ENCODE measurements at places on chromosomes 12 and 14.

DNA sequence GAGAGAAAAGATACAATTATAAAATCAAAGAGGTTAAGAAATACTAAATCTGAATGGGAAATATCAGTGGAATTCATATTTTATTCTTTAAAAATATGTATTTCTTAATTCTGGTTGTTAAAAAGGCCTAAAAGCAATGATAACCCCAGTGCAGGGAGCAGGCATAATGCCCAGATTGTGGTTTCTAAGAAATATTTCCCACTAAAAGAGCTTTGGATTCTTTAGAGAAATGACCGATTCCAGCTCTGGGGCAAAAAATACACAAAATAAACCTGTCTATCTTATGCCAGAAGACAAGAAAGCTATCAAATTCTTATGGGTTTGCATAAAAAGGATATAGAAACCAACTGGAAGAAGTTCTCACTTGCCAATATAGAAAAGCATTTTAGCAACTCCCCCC, 71.6 kb downstream of the PDE6H start:
- H3K36me3 ChIP-seq: no peaks in the 10 kb centered on the region
- no peak overlapping the region for H3K4me3 ChIP-seq
- no peak overlapping the region for H3K27ac ChIP-seq
- no peak for DNase-seq
- H3K27me3 ChIP-seq: peaks cover 7% of the 10 kb centered on the region

DNA sequence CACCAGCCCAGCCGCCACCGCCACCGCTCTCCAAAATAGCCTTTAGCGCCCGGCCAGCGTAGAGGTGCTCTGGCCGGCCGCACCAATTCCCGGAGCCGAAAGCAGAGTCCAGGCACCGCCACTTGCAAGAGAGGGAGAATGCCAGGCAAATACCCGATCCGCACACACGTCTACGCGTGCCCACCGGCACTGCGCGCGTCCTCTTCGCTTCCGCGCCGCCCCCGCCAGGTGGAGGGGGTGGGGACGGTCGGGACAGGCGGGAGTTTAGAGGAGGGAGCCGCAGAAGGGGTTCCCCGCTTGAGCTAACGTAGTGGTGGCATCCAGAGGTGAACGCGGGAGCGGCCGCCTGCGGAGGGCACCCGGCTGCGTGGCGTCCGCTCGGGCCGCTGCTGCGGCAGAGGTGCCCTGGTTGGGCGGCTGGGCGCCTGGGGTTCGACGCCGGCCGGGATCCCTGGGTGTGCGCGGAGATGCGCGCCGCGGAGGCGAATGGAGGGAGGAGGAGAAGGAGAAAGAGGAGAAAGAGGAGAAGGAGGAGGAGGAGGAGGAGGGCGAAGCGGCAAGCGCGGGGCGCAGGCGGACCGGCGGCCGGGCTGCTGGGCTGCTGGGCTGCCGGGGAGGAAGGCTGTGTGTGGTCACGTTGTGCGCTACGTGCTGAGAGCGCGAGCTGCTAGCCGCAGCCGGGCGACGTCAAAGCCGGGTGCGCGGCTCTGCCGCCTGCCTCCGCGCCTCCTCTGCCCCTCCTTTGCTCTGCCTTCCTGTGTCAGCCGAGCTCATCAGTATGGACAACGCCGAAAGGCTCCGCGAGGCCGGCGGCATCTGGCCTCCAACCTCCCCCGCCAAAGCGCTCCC, at the start of gene MDGA2:
Gene MDGA2, minus strand, starts transcription at position 140 of the 849 bp plus-strand sequence.
- peaks cover 33% of the 10 kb centered on the region for H3K27me3 ChIP-seq
- peaks cover 2% of the 10 kb centered on the region for H3K4me1 ChIP-seq
- DNase-seq: no peak
- H3K36me3 ChIP-seq: no peaks in the 10 kb centered on the region
- H3K4me3 ChIP-seq: no peak within 1 kb of the TSS

- H3K4me1 ChIP-seq: peaks cover 5% of the 10 kb centered on the region
- no peak overlapping the region for H3K4me3 ChIP-seq
- no peaks in the 10 kb centered on the region for H3K27me3 ChIP-seq
- H3K36me3 ChIP-seq: peaks cover 90% of the 10 kb centered on the region
- H3K27ac ChIP-seq: no peak overlapping the region
Observed at GRCh38 chr12:121441555-121441954, 41.6 kb downstream of the RNF34 start.

GRCh38 chr12:66206141-66206540, 17.1 kb downstream of the IRAK3 start:
- H3K27ac ChIP-seq: no peak overlapping the region
- H3K4me3 ChIP-seq: no peak overlapping the region
- no peak for DNase-seq
- peaks cover 9% of the 10 kb centered on the region for H3K27me3 ChIP-seq

GRCh38 chr14:97490521-97491070, 693.4 kb downstream of the VRK1 start:
- no peaks in the 10 kb centered on the region for H3K36me3 ChIP-seq
- H3K27me3 ChIP-seq: no peaks in the 10 kb centered on the region
- no peak overlapping the region for H3K27ac ChIP-seq
- no peak overlapping the region for H3K4me3 ChIP-seq

DNA sequence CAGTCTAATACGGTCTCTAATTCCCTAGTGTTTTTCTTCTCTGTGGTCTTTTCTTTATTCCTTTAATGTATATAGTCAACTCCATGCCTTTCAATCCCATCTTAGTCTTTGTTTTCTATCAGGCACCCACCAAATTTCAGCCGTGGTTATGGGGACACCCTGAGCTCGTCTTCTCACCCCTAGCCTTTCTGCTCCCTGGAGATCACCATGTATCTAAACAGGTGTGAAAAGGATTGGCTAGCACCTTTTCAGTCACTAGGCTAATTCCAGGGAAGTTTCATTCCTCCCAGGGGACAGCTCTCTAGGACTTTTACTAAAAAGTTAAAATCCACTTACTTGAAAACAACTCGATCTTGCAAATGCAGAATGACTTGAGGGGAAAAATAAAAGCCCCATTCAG, 291.3 kb downstream of the ETNK1 start:
- H3K4me1 ChIP-seq: no peaks in the 10 kb centered on the region
- no peaks in the 10 kb centered on the region for H3K36me3 ChIP-seq
- H3K27me3 ChIP-seq: peaks cover 4% of the 10 kb centered on the region
- H3K27ac ChIP-seq: no peak overlapping the region
- no peak overlapping the region for H3K4me3 ChIP-seq
- no peak for DNase-seq

DNA sequence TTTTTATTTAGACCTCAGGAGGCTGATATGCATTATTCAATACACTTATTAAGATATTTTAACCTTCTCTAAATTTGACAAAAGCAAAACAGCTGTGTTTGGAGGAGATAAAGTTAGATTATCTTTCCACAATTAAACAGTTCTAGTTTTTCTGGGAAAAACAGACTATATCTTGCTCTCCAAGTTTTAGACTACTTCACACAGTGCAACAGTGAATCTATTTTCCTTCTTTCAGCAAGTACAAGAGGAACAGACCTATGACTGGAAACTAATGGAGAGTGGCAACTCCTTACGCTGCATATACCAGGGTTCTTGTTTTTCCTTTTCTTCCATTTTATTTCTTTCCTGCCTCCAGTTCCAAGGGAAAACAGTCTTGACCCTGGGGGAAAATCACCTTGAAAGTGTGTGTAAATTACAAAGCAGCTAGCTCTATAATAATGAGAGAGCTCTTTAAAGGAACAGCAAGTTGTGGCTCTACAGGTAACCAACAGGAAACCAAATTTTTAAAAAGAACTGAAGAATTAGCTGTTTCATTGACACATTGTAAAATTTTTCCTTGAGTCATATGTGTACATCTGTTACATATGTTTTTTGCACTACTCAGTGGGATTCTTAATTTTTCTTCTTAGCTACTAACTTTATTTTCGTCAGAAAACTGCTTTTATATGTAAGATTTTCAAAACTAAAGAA, 27.4 kb downstream of the DNM1L start:
- no peaks in the 10 kb centered on the region for H3K4me1 ChIP-seq
- no peak for DNase-seq
- H3K4me3 ChIP-seq: no peak overlapping the region
- H3K27me3 ChIP-seq: no peaks in the 10 kb centered on the region
- H3K36me3 ChIP-seq: peaks cover 50% of the 10 kb centered on the region
- H3K27ac ChIP-seq: no peak overlapping the region

DNA sequence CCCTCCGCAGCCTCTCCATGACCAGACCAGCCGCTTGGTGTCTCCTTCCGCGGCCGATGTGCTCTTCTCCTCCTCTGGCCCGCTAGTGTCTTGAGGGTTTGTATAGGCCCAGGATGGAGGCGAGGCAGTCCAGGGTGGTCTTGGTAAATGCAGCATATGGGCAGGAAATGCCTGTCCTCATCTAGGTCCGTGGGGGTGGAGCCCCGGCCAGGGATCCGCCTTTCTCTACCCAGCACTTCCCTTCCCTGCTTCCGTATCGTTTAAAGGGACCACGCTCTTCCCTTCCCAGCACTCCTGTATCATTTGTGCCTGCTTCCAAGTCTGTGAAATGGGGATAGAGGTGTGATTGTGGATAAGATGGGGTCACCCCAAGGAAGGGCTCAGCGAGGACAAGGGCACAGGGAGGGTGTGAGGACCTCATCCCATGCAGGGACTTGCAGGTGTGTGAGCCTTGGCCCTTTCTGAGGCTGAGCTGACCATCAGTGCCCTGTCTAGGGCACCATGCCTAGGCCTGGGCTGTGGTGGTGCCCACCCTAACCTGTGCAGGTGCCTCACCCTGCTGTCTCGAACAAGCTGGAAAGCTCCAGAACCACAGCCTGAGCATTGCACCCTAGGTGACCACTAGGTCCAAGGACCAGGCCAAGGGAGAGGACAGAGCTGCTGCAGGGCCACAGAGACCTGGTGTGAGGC, 326.8 kb upstream of the RTL1 start:
- no peak for DNase-seq
- peaks cover 2% of the 10 kb centered on the region for H3K27me3 ChIP-seq
- H3K4me3 ChIP-seq: no peak overlapping the region
- no peaks in the 10 kb centered on the region for H3K36me3 ChIP-seq
- H3K4me1 ChIP-seq: no peaks in the 10 kb centered on the region

DNA sequence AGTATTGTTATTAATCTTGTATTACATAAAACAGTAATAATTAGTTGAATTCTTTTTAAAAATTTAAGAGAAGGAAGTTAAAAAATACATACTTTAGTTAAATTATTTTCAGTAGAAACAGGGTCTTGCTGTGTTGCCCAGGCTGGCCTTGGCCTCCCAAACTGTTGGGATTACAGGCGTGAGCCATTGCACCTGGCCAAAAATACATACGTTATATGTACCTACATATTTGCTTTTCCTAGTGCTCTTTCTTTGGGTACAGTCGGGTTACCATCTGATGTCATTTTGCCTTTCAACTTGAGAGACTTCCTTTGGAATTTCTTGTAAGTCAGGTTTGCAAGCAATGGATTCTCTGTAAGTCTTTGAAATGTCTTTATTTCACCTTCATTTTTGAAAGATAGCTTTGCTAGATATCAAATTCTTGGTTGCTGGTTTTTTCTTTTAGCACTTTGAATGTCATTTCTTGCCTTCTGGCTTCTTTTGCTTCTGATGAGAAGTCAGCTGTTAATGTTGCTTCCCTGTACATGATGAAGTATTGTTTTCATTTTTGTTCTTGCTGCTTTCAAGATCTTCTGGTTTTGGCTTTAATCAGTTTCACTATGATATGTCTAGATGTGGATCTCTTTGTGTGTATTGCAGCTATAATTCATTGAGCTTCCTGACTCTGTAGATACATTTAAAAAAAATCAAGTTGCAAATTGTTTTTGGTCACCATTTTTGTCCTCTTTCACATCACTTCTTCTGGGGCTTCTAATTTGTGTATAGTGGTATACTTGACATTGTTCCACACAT, 84.4 kb downstream of the SPATS2 start:
- no peak overlapping the region for H3K27ac ChIP-seq
- no peaks in the 10 kb centered on the region for H3K27me3 ChIP-seq
- H3K4me3 ChIP-seq: no peak overlapping the region
- DNase-seq: no peak
- H3K36me3 ChIP-seq: peaks cover 11% of the 10 kb centered on the region

DNA sequence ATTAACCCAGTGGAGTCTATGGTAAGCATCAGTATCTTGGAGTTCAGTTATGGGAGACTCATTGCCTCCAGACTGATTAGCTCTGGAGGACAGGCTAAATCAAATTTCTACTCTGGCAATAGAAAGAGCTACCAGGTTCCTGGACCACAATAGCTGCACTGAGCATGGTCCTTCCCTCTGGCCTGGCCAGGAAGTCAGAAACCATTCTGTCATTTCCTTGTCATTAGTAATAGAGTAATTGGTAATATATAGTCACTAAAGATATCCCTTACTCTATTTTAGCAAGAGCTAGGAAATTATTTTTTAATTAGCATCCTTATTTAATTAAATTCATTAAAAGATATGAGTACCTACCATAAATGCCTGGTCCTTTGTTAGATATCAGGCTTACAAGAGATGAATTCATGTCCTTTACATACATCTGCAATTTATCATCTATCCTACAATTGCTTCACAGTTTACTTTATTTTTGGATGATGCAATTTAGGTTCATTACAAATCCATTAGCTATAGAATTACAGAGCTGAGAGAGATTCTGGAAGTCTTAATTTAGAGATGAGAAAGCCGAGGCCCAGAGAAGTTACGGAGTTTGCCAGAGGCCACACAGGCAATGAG, 23.7 kb upstream of the TDRD9 start:
- H3K4me3 ChIP-seq: no peak overlapping the region
- H3K27ac ChIP-seq: no peak overlapping the region
- H3K36me3 ChIP-seq: peaks cover 3% of the 10 kb centered on the region
- DNase-seq: no peak
- H3K27me3 ChIP-seq: no peaks in the 10 kb centered on the region
- peaks cover 5% of the 10 kb centered on the region for H3K4me1 ChIP-seq

DNA sequence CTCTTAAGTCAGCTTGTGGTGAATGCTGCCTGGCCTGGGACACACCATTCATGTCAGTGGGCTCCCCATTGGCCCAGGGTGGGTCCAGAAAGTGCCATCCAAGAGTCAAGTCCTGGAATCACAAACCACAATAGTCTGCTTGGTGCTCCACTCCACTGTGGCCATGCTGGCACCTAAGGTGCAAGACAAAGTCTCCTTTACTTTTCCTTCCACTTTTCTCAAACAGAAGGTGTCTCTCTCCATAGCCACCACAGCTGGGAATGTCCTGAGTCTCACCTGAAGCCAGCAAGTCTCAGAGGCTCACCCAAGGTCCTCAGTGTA, 9.0 kb downstream of the RDH16 start:
- H3K4me1 ChIP-seq: no peaks in the 10 kb centered on the region
- no peak overlapping the region for H3K4me3 ChIP-seq
- no peak overlapping the region for H3K27ac ChIP-seq
- no peak for DNase-seq
- H3K27me3 ChIP-seq: peaks cover 14% of the 10 kb centered on the region

- no peaks in the 10 kb centered on the region for H3K36me3 ChIP-seq
- no peaks in the 10 kb centered on the region for H3K4me1 ChIP-seq
- DNase-seq: no peak
Observed at GRCh38 chr12:78209846-78210505, 379.3 kb downstream of the NAV3 start.

DNA sequence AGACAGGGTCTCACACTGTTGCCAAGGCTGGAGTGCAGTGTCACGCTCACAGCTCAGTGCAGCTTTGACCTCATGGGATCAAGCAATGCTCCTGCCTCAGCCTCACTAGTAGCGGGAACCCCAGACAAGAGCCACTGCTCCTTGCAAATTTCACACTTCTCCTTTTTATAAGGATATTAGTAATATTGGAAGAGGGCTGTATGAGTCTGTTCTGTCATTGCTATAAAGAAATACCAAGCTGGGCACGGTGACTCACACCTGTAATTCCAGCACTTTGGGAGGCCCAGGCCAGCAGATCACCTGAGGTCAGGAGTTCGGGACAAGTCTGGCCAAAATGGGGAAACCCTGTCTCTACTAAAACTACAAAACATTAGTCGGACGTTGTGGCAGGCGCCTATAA, 12.9 kb upstream of the ORAI1 start:
- H3K4me1 ChIP-seq: peaks cover 14% of the 10 kb centered on the region
- DNase-seq: no peak
- H3K27me3 ChIP-seq: no peaks in the 10 kb centered on the region
- no peak overlapping the region for H3K4me3 ChIP-seq
